Stimulated activated CD4-positive, alpha-beta T cell treated with anti-CD3 and anti-CD28 coated beads, Interleukin-1b, Interleukin-23, amount 100 ng/mL, for 1 hour (primary cell): ENCODE measurements at places on chromosomes 1 and 21.

GRCh38 chr1:91749788-91750231, 136.1 kb downstream of the TGFBR3 start:
- DNase-seq = no peak

- DNase-seq = no peak
Observed at GRCh38 chr1:217910203-217910602, 279.1 kb downstream of the SPATA17 start.

DNA sequence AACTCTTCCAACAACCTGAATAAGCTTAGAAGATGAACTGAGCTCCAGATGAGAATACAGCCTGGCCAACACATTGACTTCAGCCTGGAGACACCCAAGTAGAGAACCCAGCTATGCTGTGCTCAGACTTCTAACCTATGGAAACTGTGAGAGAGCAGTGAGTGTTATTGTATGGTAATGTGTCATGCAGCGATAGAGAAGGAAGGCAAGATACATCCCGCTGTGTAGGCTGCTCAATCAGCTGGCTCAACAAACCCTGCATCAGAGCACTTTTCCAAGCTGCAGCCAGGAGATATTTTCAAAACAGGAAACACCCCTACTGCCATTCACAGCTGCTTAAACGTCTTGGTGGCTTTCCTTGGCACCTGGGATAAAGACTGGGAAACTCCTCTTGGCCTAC, 321.3 kb downstream of the SIPA1L2 start:
- DNase-seq = no peak

- no peak for DNase-seq
Observed at GRCh38 chr1:228008391-228009115, 1.8 kb downstream of the WNT3A start.

GRCh38 chr21:35323947-35324346, 274.8 kb upstream of the RUNX1 start:
- DNase-seq = no peak

- DNase-seq = no peak
Observed at GRCh38 chr1:79519084-79519760, 512.7 kb upstream of the ADGRL4 start.

DNA sequence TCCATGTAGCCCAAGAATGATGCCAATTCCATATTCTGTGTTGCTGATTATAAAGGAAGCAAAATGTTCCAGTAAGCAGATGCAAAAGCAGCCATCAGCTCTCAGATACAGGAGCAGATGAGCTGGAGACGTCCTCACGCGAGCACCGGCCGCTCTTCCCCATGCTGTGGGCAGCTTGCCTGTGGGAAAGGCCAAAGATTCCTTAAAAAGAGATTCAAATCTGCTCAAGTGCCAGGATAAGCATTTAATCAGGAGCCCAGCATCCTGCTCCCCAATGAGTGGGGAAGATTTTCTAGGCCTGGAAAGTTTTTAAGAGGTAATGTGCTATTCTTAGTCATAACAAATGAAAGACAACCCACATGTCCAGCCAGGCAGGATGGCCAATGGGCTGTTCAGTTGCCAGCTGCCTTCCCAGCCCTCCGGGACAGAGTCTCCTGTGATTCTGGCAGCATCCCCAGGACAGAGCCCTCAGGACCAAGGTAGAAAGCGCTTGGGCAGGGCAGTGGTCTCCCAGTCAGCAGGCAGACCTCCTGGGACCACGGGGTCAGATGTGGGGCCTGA, 108.2 kb upstream of the TMPRSS2 start:
- no peak for DNase-seq

DNA sequence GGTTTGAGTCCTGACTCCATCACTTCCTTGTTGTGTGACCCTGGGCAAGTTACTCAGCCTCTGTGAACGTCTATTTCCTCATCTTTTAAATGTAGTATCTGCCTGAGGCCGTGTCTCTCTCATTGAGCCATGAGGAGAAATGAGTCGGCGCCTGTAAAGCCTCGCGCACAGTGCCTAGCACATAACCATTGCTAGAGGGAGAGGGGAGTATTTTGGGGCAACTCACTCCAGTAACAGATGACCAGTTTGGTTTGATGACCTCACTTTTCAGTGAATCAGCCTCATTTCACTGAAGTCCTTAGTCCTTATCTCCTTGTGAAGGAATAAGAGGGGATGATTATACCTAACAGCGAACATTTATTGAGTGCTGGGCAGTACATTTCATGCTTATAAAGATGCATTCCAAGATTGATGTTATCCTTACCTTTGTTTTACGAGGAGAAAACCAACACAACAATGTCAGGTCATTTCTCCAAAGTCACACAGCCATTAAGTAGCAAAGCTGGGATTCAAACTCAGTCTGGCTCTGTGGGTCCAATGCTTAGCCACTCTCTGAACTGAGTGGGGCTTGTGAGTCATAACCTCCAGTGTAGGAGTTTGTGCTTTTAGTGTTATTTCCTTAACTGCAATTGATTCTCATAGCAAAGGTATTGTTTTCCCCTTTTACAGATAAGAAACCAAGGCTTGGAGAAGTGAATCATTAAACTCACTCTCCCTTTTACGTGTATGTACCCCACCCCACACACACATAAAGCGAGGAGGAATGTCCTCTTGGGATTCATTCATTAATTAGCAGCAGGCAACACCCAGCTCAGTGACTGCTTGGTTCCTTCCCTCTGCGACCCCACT, 25.9 kb downstream of the KCNC4 start:
- no peak for DNase-seq

DNA sequence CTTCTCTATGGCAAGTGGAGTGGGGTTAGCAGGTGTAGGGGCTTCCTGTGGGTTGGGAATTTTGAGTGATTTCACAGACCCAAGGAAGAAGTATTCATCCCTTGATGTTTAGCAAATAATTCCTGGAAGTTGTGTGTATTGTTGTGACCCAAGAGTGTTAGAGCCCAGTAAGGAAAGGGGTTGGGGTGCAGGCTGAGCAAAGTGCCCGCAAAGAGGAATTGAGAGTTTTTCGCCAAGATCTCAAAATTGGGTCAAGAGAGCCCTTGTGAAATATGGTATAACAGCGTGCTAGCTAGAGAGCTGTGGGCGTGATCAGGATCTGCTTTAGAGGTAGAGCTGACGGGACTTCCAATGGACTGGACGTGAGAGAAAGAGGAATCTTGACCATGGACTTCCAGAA, 73.0 kb upstream of the LAPTM5 start:
- no peak for DNase-seq

- no peak for DNase-seq
Observed at GRCh38 chr1:78464449-78464891, 26.3 kb upstream of the PTGFR start.

- DNase-seq = no peak
Observed at GRCh38 chr1:40004857-40005256, 35.7 kb upstream of the CAP1 start.

DNA sequence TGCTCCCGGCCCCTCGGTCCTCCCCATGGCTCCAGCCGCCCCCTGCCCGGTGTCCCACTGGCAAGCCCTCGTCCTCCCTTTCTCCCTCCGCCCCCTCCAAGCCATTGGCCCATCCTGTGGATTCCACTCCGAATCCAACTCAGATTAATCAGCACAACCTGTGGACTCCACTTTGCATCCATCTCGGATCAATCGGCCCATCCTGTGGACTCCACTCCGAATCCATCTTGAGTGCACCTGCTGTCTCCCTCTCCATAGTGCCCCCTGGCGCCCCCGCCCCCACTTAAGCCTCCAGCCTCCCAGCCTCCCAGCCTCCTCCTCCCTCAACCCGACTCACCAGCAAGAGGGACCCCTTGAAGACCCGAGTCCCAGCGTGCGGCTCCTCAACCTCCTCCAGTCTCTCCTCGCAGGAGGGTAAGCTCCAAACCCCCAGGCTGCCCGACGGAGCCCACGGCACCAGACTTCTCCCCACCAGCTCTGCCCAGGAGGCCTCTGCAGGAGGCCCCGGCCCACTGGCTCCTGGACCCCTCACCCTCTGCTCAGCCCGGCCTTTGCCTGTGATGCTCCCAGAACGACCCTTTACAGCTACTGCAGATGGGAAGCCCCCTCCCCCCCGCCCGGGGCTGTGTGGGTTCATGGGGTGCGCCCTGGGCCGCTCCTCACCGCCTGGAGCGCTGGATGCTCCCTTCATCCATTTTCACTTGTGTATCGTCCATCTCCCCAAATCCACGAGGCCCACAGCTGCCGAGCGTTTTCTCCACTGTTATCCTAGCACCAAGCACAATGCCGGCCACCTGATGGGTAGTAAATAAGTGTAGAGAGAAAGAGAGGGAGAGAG, 40.6 kb upstream of the TSPEAR start:
- no peak for DNase-seq

DNA sequence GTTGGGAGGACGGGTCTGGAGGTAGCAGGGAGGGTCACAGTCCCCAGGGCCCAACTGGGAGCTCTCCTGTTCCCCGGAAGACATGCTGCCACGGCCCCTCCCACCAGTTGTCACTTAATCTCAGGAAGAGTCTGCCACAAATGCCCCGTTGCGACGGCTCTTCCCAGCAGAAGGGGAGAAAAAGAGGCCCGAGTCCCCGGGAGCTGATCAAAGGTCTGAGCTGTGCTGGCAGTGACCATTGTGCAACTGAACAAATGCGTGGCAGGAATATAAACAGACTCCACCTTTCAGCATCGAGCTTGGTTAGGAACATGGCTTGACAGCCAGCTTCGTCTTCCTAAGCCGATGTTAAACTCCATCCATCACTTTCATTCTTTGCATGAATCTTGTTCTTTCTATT, 27.8 kb upstream of the ZBTB21 start:
- no peak for DNase-seq

- no peak for DNase-seq
Observed at GRCh38 chr1:8586438-8586837, 231.0 kb downstream of the RERE start.

DNA sequence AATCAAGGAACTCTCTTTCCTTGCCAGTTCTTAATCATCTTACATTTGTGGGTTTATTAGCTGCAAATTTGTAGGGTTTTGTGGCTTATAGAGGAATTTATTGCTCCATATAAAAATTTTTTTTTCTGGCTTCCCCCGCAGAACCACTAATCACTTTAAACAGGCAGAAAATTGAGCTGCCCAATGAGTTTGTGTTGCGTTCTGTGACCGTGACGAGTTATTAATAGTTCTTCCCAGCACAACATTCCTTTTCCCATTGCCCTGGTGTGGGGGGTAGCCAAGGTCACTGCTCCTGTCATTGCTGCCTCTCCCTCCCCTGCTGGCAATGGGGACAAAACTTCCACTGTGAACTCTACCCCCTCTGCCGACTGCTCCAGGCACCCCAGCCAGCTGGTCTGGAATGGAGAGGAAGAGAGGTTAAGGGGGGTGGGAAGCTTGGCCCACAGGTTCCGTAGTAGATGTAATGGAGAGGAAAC, 55.1 kb downstream of the UBE2T start:
- no peak for DNase-seq

GRCh38 chr21:14876524-14876840, 188.3 kb downstream of the NRIP1 start:
- DNase-seq = no peak

DNA sequence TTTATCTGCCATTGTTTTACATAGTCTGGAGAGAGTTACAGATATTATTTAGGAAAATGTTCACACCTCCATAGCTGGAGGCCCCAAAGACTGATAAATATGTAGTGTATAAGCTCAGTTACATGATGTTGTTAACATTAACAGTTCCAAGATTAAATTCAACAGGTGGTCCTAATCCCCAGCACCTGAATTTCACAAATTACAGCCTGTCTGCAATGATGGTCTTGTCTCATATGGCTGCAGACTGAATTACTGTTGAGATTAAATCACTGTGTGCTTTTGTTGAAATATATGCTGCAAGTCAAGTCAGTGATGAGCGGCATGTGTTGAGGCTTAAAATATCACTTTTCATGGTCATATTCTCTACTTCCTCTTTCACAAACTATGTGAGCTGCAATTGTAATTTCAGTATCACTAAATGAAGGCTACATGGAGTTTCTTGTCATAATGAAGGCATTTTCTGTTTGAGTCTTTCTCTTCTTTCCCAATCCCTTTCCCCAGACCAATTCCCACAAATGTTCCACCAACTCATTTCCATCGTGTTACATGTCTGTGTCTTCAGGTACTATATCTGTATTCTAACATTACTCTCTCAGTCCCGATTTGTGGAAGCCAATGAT, 4.2 kb downstream of the ST6GALNAC5 start:
- DNase-seq = no peak

- no peak for DNase-seq
Observed at GRCh38 chr21:41877901-41878830, 978 bp downstream of the PRDM15 start.

- DNase-seq = no peak
Observed at GRCh38 chr1:243270097-243270864, 14.4 kb downstream of the SDCCAG8 start.

- DNase-seq = no peak
Observed at GRCh38 chr1:232983817-232984567, 33.6 kb downstream of the NTPCR start.

DNA sequence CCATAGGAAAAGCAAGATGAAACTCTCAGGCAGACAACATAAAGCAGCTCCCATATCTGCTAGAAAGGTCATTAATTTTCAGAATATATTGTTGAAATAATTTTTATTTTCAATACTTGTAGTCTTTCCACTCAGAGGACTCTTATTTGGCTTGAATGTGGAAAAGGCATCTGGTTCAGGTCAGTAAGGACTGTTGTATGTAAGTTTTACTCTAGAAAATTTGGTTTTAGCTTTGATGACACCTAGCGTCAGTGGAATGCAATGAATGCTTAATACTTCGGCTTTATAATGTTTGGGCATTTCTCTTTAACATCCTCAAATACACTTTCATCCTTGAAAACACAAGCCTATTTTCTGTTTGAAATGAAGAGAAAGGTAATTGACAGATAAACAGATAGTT, 63.3 kb downstream of the LRRC40 start:
- no peak for DNase-seq

DNA sequence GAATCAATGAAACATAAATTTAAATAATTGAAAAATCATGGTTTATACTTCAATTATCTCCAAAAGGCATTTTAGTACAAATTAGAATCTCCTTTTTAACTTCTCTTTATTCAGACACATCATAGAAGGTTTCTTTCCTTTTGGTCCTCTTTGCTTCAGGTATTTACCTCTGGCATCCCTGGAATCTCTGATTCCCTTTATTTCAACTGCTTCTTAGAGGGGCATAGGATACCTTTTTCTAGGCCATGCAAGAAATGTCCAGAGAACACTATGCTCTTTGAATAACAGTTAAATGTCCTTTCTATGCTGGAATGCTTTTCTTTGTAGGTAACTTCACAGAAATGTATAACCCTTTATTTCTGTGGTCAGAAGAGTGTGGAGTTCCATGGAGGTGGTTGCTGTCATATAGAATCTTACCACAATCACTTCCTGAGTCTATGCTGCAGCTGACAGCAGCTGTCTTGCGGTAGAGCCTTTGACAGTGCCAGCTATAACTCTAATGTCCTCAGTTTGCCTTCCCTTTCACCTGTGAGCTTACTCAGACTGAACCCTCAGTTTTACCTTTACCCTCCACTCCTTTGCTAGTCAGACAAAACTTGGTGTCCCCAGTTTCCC, 8.6 kb downstream of the LAMC2 start:
- DNase-seq = no peak

- DNase-seq = no peak
Observed at GRCh38 chr1:35301674-35302392, 33.3 kb downstream of the ZMYM4 start.
